ENCODE measurements at places on chromosomes 5 and 9.

- no peak for DNase-seq
Observed at GRCh38 chr5:54639621-54640020, 122.1 kb downstream of the SNX18 start.

DNA sequence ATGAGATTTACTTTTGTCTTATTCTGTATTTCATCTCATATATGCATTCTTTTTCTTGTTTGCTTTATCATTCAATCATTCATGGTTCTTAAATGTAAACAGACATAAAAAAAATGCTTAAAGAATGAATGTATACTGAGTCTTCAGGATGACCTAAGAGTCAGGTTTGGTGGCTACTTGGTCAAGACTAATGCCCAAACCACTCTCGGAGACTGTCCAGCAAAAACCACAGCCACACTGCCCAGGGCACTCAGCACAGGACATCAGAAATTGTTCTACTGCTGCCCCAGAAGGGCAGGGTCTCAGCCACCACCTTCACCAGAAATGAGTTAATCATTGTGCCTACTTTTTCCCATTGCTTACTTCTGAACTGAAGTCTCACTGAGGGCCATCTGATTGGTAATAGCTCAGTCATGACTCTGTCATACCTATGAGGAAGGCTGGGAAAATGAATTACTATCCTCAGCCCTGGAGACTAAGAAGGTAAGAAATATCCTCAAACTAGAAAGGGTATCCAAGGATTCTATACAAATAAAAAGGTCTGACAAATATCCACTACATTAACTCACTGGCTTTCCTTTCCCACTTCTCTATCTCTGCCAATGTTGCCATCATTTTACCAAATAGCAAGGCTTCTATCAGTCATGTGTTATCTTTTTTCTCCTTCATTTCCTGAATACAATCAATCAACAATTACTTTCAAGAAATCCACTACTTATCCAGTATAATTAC lies 236.1 kb downstream of the CETN3 start:
- DNase-seq, result no peak

- no peak for DNase-seq
Observed at GRCh38 chr9:115234094-115234493, 116.1 kb upstream of the TNC start.

DNA sequence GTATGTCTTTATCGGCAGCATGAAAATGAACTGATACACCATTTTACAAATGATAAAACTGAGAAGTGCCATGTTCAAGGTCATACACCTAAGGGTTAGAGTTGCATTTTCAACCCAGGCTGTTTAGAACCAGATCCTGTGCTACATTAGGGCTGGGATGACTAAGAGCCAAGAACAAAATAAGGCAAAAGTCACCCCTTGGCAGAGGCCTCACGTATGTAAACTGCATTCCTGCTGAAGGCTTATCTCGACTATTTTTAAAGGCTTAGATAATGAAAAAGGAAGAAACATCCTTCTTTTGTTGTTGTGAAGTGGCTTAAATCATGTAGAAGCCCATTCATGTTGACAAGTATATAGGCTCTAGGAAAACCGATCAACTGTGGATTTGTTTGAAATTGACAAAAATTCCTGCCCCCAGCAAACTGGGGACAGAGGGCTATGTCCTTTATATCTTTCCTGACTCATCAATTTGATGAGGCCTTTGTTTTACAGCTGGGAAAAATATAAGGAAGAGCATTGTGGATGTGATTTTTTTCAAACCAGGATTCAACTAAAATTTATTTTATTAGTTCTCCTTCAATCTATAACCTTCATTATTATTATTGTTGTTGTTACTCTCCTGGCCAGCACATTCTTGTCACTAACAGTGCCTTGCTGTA lies 196.5 kb downstream of the SNX18 start:
- DNase-seq, result no peak

DNA sequence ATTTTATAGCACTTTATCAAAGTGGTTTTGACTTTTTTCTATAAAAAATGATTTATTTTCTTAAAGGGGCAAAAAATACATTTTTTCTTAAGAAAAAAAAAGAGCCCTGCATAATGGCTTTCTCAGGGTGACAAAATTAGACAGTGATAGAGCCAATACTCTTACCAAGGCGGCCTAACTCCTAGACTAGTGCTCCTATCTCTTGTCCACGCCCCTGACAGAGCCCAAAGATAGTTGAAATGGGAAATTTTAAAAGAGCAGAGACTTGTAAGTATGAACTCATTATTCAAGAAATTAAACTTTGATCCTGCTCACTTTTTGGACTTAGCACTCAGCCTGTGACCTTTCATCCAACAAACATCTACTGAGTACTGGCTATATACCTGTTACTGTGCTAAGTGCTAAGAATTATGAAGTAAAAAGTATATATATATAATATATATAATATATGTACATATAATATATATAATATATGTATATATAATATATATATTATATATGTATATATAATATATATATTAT lies 1.2 kb downstream of the INVS start:
- no peak for DNase-seq
